ENCODE measurements at places on chromosomes 3 and 15.

DNA sequence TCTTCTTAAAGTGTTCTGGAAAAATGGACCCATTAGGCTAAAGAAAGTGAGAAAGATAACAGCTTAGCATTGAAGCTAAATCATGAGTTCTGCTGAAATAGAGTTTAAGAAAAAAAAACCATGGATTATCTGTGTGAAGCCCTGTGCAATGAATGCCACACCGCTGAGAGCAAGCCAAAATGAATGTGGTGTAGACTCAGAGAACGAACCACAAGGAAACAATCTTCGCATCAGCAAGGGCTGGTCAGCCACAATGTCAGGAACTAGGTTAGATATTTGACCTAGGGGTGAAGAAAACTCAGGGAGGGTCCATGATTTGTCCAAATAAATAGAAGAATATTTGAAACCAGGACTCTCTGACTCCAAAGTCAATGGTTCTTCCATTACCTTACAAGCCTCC lies 91.4 kb upstream of the MEX3B start:
- DNase-seq, result no peak

DNA sequence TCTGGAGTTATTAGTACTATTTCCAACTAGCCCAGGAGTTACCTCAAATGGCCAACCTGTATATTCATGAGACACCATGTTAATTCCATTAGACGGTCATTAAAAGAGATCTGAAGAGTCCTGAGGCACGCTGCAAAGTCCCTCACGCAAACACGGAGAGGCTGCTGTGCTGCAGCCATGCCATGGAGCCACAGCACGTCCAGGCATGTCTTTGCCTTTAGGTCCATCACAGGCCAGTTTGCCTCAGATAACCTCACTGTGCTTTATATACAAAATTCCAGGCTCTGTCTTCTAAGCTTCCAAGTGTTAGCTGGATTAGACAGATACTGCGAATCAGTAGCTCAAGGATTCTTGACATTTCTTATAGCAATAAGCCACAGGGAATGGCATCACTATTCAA lies 9.8 kb upstream of the PLAAT1 start:
- DNase-seq, result no peak

- no peak for DNase-seq
Observed at GRCh38 chr3:102909904-102910303, 475.1 kb downstream of the ZPLD1 start.

GRCh38 chr15:52551762-52552161 lies 17.1 kb downstream of the ARPP19 start:
- no peak for DNase-seq

DNA sequence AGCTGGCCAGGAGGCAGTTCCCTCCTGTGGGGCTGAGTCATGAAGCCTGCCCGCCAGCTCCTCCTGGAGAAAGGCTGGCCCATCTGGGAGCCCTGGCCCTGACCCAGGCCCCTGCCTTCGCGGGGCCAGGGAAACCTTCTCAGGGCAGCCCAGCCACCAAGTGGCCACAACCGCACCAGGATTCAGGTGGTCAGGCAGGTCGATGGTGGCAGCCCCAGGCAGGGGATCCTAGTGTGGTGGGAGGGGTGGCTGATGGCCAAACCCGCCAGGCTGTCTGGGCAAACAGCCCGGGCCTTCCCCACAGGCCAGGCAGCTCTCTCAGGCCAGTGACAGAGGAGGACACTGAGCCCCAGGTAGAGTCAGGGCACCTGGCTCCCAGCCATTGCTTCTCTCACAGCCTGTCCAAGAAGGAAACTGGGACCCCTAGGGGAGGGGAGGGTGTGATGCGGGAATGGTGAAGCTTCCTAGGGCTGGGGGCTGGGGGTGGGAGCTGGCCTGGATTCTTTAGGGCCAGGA lies 1.2 kb downstream of the TWF2 start:
- peak; percentile 92 for DNase-seq

GRCh38 chr3:65233561-65233960 lies 545.8 kb upstream of the ADAMTS9 start:
- DNase-seq, result peak; percentile 55

DNA sequence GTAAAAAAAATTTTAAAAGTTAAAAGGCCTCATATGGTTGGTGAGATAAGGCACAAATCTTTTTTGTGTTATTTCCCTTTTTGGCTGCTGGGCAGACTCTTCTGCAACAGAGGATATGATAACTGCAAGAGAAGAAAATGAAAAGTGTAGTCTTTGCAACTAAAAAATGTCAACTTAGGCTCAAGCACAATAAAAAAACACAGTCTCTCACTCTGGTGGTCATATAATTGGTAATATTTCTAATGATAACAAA lies 15.4 kb downstream of the COMMD2 start:
- no peak for DNase-seq

DNA sequence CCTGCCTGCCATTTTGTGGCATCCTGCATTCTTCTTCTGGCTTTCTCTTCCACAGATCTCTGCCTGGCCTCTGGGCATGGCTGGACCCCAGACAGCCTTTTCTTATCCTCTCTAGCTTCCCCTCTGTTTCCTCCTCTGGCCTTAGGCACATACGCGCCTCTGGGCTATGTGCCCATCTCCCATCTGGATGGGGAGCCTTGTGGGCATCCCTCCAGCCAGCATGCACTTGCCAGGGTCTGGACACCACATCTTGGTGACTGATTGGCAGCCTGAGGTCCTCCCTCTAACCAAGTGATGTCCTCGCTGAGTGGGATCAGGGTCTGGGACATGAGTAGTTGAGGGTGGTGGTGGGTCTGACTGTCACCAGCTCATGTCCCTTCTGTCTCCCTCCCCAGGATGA lies 12.8 kb downstream of the PLEKHO2 start:
- no peak for DNase-seq

DNA sequence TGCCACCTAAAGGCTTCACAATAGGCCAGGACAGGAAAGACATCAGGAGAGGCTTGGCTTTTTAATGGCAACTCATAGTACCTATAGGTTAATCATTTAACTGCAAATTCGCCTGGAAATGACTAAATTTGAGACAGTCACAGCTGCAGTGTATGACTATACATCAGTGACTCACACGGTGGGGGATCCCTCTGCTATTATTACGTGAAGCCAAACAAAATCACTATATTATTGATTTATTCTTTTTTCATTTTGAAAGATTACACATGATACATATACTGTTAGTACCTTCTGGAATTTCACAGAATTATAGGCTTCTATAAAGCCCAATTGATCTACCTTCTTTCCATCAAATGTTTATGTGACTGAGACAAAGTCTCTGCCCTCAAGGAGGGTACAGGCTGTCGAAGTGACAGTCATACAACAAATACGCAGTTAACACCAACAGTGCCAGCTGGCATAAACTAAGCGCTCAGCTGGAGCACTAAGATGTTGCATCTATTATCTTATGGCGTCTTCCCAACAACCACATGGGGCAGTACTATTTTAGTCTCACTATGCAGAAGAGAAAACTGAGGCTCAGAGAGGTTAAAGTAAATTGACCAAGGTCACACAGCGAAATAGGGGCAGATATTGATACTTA lies 82.0 kb upstream of the LMOD3 start:
- no peak for DNase-seq

DNA sequence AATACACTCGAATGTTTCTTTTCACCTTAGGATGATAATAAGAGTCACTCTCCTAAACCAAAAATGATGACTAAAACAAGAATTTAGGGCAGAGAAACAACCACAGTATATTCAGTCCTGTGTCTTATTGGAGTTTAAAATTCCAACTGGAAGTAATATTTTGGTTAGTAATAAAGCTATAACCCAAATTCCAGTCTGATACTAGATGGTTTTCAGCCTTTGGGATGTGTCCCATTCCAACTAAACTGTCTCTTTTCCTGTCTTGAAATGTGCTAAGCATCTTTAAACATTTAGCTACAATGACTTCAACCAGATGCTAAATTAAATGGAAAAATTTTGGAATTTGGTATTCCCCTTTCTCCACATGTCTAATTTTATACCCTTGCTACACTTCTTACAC lies 510.0 kb downstream of the ROBO1 start:
- no peak for DNase-seq

GRCh38 chr3:176568189-176568588 lies 629.1 kb downstream of the TBL1XR1 start:
- DNase-seq, result no peak

GRCh38 chr3:48243886-48244285 lies 3.0 kb downstream of the ZNF589 start:
- DNase-seq, result no peak

GRCh38 chr3:51705276-51706020 lies 1.4 kb upstream of the GRM2 start:
- no peak for DNase-seq

DNA sequence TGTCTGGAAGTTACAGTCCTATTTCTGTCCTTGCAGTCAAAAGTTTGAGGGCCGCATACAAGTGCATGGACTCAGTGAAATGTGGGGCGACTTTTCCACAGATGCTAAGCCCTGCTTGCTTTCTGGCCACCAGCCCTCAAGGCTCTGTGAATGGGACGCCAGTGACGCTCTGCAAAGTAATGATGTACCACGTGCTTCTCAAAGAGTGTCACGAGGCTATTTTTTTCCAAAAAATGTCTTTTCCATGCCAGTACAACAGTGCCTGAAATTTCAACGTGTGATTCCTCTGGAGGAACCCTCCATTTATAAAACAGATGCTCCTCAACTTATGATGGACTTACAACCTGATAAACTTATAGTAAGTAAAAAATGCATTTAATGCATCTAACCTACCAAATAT lies 281.8 kb upstream of the CRBN start:
- DNase-seq, result no peak

DNA sequence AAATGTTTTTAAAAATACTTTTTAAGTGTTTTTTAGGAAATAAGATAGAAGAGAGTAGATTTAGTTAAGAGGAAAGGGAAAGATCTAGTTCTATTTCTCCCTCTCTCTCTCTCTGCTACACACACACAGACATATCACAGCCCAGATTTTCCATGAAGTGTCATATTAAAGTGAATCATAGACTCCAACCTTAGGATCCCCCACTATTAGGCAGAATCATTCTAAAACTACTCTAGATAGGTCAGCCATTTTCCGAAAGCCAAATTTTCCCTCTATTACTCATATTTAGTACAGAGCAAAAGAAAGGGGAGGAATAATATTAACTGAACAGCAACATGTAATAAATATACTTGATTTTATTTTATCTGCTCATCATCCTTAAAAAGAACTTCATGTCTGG lies 45.1 kb upstream of the RSL24D1 start:
- DNase-seq, result peak; percentile 18

GRCh38 chr3:175111036-175111435 lies 251.9 kb downstream of the NAALADL2 start:
- DNase-seq, result peak; percentile 74

- no peak for DNase-seq
Observed at GRCh38 chr15:90690585-90690984, 26.6 kb upstream of the BLM start.

DNA sequence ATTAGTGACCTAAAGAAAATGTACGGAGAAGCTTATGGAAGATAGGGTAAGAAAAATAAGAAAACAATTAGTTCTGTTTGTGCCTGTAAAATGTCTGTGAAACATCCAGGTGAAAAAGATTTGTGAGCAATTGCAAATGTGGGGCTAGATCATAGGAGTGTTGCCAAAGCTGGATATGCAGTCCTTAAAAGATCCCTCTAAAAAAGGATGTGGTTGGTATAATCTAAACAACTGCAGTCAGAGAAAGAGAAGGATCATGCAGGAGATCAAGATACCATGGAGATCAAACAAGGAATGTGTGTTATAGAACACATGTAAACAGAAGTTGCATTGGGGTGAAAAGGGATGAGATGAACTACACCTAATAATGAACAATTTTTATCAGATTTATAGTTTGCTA lies 116.8 kb downstream of the ALCAM start:
- DNase-seq, result peak; percentile 32

GRCh38 chr15:59453474-59454215 lies 15.7 kb downstream of the FAM81A start:
- DNase-seq, result no peak

- DNase-seq, result no peak
Observed at GRCh38 chr3:9196020-9196419, 53.4 kb downstream of the SRGAP3 start.

DNA sequence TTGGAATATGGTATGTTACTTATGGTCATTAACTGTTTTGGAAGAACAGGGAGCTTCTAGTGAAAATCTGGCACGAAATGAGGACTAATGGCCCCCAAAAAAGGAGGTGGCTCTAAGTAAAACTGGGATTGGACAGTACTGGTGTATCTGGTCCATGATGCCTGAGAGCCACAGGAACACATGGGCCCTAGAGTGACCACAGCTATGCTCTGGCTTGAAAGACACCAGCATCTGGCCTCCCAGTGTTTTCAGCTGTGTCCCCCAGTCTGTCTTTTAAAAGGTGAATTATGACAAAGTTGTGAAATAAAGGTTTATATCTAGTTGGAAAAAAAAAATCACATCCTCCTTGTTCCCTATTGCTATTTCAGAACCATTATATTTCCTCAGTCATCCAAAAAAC lies 64.5 kb downstream of the GSK3B start:
- DNase-seq, result no peak

DNA sequence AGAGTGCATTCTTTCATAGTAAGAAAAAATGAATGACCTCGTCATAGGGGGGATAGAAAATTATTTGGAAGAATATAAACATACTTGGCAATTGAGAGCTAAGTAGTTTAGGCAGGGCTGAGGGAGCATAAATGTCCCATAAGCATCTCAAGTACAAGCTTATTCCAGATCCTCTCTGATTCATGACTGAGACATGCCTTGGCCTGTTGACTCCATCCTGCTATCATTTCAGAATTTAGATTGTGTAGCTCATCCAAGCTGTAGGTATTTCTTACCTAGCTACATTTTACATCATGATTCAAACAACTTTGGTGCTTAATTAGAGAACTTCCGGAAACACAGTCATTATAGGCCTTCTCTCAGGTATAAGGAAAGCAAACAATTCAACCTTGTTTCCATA lies 12.3 kb downstream of the POGLUT1 start:
- DNase-seq, result no peak

- DNase-seq, result no peak
Observed at GRCh38 chr15:61097852-61098251, 131.2 kb downstream of the RORA start.

DNA sequence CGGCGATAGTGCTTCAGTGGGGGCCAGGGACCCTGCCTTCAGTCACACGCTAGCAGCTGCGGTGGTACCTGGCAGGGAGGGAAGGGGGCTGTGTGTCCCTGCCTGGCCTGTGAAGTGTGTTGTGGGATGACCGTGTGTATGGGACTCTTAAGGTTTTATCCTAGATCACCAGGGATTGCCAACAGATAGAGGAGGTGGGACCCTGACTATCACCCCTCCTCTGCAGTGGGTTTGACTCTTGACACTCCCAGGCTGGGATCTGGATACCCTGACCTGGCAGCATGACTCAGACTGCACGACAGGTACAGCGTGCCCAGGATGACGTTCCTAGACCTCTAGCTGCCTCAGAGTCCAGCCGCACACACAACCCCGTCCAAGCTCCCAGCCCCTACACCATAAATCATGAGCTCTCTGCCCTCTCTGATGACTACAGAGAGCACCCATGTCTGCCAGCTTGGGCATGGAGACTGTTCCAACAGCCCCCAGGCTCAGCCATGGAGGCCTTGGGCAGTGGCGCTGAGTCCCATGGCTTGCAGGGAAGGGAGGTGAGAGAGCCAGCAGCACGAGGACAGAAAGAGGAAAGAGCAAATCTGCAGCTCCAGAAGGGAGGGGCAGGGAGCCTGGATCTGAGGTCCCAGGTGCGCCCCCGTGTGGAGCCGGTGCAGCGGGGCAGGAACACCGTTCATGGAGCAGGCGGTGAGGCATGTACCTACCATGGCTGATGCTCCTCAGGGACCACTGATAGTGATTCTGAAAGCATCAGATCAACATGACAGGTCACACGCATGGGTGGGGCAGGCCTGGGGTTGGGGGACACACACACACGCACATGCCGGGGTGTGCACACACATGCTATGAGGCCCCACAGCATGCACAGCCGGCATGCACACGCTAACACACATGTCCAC lies 71.0 kb downstream of the ADAMTS7 start:
- peak; percentile 45 for DNase-seq
